GF-D8 (cell line): ENCODE measurements at places on chromosomes 6 and 20.

DNA sequence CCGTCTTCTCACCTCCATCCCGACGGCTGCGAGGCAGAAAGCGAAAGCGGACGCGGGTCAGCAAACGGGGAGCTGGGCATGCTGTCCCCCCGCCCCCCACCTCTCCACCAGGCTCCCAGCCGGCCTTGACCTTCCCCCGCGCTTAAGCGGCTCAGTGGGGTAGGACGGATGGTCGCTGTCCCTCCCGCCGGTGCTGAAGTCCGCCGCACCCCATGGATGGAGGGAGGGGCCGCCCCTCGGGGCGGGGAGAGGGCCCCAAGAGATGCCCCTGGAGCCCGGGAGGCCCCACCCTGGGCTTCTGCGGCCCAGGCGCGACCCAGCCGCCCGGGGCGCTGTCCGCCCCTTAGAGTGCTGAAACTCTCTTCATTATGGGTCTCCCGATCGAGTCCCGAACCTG lies at the start of gene KCNB1:
TSS of gene KCNB1 (minus strand) at position 48 of the 397 bp plus-strand sequence. CDS start 188 bp downstream, outside the sequence.
- DNase-seq: no peak

DNA sequence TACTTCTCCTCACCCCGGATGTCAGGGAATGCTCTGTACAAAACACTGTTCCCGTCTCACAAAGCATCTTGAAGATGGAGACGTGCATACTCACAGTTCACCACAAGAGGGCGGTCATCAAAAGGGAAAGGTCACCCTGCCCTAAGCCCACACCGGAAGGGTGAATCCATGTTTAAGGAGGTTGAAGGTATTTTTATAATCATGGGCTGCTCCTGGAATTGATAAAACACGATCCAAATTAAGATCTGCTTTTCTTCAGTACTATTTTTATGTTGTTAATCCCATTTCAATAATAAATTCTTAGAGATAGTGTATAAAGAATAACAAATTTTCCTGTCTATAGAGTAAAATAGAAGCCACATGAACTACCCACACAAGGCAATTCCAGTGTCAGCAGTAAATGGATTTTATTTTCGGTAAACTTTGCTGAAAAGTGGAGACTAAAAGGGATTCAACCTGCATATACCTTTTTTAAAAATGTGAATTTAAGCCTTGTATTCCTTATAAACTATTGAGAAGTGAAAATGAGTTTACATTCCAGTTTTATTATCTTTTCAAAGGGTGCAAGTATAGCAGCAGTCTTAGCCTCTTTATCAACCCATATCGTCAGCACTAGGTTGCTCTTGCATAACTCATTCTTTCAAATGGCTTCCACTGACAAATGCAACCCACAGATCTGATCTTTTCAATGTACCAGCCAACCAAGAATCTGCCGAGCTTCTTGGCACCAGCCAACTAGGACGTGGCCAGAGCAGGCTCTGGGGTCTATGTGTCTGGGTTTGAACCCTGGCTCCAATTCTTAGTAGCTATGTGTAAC lies 79.7 kb upstream of the MBOAT1 start:
- peak; percentile 38 for DNase-seq

GRCh38 chr20:10780901-10781300 lies 107.1 kb upstream of the JAG1 start:
- no peak for DNase-seq

- no peak for DNase-seq
Observed at GRCh38 chr20:24838546-24839535, 110.2 kb upstream of the CST7 start.

GRCh38 chr6:43779852-43780236 lies 9.8 kb downstream of the VEGFA start:
- no peak for DNase-seq

GRCh38 chr6:120468486-120468885 lies 865.8 kb downstream of the TBC1D32 start:
- no peak for DNase-seq

DNA sequence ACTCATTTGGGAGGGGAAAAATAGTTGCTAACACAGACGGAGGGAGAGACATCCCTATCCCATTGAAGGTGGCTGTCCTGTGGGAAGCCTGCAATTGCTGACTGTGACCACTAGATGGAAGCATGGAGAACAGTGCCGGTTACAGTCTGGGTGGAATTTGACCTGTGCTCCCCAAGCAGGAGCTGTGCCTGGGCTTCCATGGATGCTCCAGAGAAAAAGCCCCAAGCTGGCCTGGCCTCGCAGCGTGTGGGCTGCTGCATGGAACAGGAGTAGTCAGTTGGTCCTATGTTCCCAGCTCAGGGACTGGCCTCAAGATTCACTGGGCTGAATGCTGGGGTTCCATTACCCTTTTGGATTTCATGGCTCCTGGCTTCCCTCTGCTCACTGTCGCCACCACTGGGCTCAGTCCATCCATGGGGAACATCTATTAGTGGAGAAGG lies 116.3 kb upstream of the CHD6 start:
- DNase-seq: no peak

- no peak for DNase-seq
Observed at GRCh38 chr6:41427642-41428335, 92.4 kb downstream of the NCR2 start.

DNA sequence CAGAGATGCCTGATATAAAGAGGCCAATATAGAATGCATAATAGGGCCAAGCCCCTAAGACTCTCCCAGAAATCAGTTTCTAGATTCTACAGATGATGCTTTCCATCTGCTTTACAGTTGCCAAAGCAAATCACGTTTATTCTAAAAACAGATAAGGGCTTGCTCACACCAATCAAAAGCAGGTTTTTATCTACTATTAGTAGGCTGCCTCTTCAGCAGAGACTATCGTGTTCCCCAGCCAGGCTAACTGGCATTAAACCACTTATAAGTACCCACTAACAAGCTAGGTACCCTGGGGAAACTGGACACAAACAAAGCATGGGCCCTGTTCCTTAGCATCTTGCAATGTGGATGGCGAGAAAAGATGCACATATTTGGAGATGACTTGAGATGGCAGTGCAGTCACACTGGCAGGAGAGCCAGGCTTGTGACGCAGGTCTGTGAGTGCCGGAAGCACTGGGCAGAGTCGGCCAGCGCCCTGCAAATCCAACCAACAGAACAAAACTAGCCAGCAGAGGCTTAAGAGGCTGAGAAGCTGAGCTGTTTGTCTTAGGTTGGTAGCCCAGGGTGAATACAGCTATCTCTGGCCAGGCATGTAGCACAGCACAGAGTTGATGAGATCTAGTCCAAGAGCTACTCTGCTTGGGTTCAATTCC lies 73.4 kb downstream of the GFOD1 start:
- no peak for DNase-seq

DNA sequence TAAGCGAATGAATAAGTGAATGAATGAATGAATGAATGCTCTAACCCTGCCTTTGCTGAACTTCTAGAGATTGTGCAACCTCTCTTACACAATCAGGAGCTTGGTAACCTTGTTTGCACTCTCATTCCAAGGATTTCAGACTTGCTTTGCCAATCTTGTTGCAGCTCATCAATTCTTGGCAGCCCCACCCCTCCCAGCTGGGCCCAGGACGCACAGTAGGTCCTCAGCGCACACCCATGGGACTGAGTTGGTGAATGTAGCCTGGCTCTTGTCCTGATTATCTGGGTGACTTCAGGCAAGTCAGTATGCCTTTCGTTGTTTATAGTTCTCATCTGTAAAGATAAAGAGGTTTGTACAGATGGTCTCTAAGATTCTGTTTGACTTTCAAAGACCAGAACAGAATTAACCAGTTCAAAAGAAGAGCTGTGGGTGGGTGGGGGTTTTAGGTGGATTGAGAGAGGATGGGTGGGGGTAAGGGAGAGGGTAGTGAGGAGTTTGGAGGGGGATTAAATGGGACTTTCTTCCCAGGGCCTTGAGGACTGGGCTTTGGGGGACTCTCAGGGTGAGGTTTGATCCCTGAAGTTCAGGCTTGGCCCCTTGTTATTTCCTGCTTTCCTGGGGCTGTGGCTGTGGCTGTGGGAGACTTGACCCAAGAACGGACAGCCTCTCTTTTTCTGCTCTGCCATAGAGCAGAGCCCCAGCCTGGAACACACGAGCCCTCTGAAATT lies 33.2 kb downstream of the VEGFA start:
- no peak for DNase-seq

- no peak for DNase-seq
Observed at GRCh38 chr6:12115492-12115891, 103.4 kb downstream of the HIVEP1 start.

GRCh38 chr6:160990847-160991405 lies 643 bp upstream of the MAP3K4 start:
- no peak for DNase-seq

DNA sequence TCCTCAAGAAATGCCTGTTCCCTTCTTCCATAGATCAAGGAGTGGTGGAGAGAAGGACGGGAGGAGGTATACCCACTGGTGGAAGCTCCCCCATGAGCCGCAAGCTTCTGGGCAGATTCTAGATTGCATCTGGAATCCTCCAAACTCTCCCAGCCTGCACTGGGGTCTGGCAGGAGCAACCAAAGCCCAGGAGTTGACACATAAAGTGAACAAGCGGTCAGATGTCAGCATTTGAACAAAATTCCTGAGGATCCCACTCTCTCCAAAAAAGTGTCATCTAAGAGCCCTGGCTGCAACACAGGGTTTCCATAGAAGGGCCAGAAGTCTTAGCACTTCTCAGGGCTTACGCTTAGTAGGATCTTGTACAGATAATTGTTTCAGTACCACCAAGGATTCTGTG lies 88.2 kb downstream of the KCNB1 start:
- DNase-seq: no peak

GRCh38 chr20:5848711-5849505 lies 98.7 kb downstream of the SHLD1 start:
- no peak for DNase-seq

DNA sequence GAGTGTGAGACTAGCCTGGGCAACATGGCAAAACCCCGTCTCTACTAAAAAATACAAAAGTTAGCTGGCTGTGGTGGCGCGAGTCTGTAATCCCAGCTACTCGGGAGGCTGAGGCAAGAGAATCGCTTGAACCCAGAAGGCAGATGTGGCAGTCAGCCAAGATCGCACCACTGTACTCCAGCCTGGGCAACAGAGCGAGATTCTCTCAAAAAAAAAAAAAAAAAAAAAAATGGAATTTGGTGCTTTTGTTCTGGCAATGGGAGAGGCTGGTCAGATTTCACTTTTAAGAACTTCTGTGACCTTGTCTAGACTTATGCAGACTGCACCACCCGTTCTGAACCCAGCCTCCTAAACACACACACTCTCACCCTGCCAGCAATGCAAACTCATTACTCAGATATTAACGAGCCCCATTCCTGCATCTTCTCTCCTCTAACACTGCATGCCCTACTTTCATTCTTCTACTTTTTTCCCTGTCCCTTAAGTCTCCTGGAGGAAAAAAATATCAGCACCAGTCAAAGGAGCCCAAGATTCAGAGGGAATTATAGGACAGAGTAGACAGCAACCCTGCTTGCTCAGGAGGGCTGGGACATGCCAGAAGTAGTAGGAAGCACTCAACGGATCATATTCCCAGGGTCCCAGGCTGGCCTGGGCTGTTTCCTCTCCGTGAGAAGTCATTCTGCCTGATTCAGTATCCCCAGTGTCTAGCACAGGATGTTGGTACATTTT lies 4.4 kb downstream of the MOCS1 start:
- DNase-seq: no peak

GRCh38 chr6:138499303-138500018 lies at the start of gene NHSL1:
Gene NHSL1, minus strand, starts transcription at chr6:138499494. Its CDS starts 204 bp downstream, at chr6:138499290.
- peak; percentile 33 for DNase-seq

GRCh38 chr6:52574709-52575501 lies 2.0 kb downstream of the TRAM2 start:
- DNase-seq: peak; percentile 30

GRCh38 chr20:46308258-46309157 lies at the start of gene CDH22:
Gene CDH22, minus strand, starts transcription at chr20:46308498. Its CDS starts 57,204 bp downstream, at chr20:46251294.
- DNase-seq: no peak

DNA sequence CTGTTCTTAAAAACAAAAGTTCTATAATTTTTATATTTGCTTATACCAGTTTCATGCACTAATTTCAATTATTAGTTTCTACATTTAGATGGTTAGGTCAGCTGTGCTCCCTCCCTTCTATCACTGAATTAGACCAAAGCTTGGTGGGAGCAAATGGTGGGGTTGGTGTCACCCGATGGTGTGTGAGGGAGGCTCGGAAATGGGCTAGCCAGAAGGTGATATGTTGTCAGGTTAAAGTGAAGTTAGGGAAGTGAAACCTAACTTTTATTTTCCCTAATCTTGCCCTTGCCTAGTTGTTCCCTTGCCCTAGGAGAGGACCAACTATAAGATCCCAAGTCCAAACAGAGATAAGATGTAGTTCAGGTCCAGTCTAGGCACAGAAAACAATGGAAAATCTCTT lies 38.7 kb downstream of the RPS12 start:
- no peak for DNase-seq

DNA sequence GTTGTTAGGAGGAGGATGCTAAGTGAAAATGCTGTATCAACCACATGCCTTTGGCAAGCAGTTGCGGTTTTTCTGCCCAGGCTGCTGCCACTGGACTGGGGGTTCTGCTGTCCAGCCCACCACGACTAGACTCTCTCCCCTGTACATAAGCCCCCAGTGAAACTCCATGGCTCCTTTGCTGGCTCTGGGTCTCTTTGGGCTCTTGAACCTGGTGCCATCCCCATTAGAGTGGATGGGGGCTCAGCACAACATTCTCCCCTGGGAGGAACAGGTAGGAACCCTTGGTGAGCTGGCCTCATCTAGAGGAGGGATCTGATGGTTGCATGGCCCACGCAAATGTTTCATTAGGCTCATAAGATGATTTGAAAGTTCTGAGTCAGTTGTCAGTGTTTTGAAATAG lies 204.8 kb upstream of the KCNG1 start:
- no peak for DNase-seq

DNA sequence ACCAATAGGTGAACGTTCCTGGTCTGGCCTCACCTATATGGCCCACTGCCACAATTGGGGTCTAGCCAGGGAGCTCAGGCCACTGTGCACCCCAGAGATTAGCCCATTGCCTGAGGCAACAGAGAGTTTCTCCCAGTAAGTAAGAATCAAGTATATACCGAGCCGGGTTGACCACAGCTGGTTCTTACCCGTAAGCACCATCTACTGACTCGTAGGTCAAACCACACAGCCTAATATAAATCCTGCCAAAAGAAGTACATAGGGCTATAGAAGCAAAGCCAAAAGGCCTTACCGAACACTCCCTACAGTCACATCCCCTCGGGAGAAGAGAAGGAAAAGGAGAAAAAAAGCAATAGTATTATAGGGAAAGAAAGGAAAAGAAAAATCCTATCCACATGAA lies 463.6 kb upstream of the GJE1 start:
- DNase-seq: no peak

DNA sequence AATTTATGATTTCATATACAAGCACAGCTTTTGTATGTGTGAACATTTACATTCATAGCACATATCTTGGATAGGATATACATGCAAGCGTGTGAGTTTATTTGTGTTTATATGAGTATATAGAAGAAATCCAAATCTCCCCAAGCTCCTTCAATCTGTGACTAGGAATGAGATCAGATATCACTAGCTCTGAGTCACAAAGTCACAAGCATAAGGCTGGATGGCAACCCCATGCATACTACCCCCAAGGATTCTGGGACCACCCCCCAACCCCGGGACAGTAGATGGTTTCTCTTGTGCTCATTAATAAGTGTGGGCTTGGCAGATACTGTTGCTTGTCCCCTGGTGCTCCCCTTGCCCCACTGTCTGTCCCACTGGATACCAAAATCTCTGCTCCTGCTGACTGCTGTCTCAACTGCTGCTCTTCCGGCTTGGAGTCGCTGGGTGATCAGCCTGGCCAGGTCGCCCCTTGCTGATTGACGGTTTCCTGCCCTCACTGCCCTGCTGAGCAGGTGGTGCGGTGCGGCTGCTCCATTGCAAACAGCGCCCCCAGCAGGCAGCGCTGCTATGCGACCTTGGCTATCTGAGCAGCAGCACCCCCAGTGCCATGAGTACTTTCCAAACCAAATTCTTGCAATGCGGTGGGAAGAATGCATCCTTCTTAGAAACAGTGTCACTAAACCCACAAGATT lies 279.4 kb downstream of the CD83 start:
- no peak for DNase-seq

GRCh38 chr6:50654155-50654554 lies 59.2 kb upstream of the TFAP2D start:
- DNase-seq: no peak
